ENCODE measurements at places on chromosomes 12 and 14. TPM values are rescaled to one million over a fixed set of nuclear protein-coding genes. Genes with fewer than 3 reads are reported as not detected.
A peak's percentile ranks its signal among the peaks of the same experiment; 100 is the strongest.

GRCh38 chr12:57611108-57611826 lies at the start of gene ARHGEF25:
ARHGEF25 (plus strand) TSS chr12:57611435; CDS start chr12:57611895, 460 bp downstream.
- H3K27me3 ChIP-seq = peaks cover 36% of the 10 kb centered on the region
- H3K27ac ChIP-seq = peak within 1 kb of the TSS; percentile 44
- peaks cover 6% of the 10 kb centered on the region for H3K36me3 ChIP-seq
- peak; percentile 89 for DNase-seq
- no peaks in the 10 kb centered on the region for H3K4me1 ChIP-seq
- peak within 1 kb of the TSS; percentile 78 for H3K4me3 ChIP-seq

Gene TBX5
- total RNA-seq = not detected

Gene P2RX4
- 21.3 TPM for total RNA-seq

- no peak for DNase-seq
- peaks cover 7% of the 10 kb centered on the region for H3K4me1 ChIP-seq
- no peak overlapping the region for H3K27ac ChIP-seq
- H3K4me3 ChIP-seq = no peak overlapping the region
- peaks cover 6% of the 10 kb centered on the region for H3K27me3 ChIP-seq
- no peaks in the 10 kb centered on the region for H3K36me3 ChIP-seq
Observed at GRCh38 chr12:80700327-80700726, 7.1 kb upstream of the MYF6 start.

DNA sequence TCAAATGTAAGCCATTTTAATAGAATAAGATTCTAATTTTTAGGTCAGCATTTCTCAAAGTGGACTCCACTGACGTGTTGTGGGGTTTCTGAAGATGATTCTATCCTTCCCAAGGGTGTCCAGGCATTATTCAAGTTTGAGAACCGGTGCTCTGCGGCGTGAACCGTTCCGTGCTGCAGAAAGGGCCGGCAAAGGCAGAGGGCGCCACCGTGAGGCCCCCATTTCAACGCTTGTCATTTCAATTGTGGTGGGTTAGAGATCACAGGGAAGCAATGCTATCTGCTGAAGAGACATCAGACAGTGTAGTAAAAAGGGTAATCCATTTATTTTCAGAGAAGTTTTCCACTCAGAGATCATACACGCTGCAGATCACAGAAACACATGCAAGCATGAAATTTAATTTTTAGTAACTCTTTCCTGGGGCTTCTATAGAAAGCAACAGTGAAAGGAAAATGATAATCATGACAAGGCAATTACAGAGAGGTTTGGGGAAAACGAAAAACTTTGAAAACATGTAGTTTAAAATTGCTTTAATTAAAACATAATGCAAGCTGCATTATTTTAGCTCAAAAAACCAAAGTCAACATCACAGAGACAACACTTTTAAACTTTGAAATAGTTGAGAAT lies 201.7 kb downstream of the EXOC5 start:
- no peak overlapping the region for H3K27ac ChIP-seq
- DNase-seq = peak; percentile 91
- no peaks in the 10 kb centered on the region for H3K36me3 ChIP-seq
- no peaks in the 10 kb centered on the region for H3K27me3 ChIP-seq
- peaks cover 17% of the 10 kb centered on the region for H3K4me1 ChIP-seq

DNA sequence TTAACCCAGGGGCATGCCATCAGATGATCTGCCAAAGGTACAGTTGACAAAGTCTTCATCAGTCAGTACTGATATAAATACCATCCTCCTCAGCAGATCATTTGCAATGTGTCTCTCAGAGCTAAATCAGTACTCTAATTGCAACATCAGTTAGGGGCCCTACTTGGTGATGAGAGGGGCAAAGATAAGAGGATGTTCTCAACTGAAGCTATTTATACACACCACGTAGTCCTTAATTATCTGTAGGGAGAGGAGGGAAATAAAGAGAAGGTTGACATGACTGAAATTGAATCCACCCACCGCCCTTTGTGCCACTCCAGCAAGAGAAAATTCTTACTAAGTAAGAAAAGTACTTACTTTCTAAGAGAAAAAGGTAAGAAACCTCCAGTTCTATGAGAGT lies 157.8 kb upstream of the NUDT4 start:
- no peak overlapping the region for H3K4me3 ChIP-seq
- peaks cover 6% of the 10 kb centered on the region for H3K4me1 ChIP-seq
- H3K36me3 ChIP-seq = no peaks in the 10 kb centered on the region

- peak; percentile 93 for DNase-seq
- H3K36me3 ChIP-seq = peaks cover 19% of the 10 kb centered on the region
- H3K27ac ChIP-seq = peak overlapping the region; percentile 87
Observed at GRCh38 chr14:103518422-103519042, 4.1 kb downstream of the CKB start.

Gene ATL1
- total RNA-seq = 0.97 TPM

Gene TMEM179
- total RNA-seq = 8.2 TPM

GRCh38 chr12:62116986-62117385 lies 143.2 kb upstream of the USP15 start:
- DNase-seq = no peak
- H3K4me3 ChIP-seq = no peak overlapping the region
- no peaks in the 10 kb centered on the region for H3K36me3 ChIP-seq
- no peak overlapping the region for H3K27ac ChIP-seq
- H3K4me1 ChIP-seq = peaks cover 3% of the 10 kb centered on the region

- no peaks in the 10 kb centered on the region for H3K27me3 ChIP-seq
- no peaks in the 10 kb centered on the region for H3K36me3 ChIP-seq
- H3K27ac ChIP-seq = no peak overlapping the region
- no peaks in the 10 kb centered on the region for H3K4me1 ChIP-seq
- no peak overlapping the region for H3K4me3 ChIP-seq
Observed at GRCh38 chr14:35504260-35504659, 29.7 kb upstream of the INSM2 start.

- H3K27me3 ChIP-seq = no peaks in the 10 kb centered on the region
- H3K4me1 ChIP-seq = peaks cover 20% of the 10 kb centered on the region
- H3K27ac ChIP-seq = no peak overlapping the region
Observed at GRCh38 chr12:31298922-31299321, 27.0 kb downstream of the SINHCAF start.

Gene PTGER2
- not detected for total RNA-seq

DNA sequence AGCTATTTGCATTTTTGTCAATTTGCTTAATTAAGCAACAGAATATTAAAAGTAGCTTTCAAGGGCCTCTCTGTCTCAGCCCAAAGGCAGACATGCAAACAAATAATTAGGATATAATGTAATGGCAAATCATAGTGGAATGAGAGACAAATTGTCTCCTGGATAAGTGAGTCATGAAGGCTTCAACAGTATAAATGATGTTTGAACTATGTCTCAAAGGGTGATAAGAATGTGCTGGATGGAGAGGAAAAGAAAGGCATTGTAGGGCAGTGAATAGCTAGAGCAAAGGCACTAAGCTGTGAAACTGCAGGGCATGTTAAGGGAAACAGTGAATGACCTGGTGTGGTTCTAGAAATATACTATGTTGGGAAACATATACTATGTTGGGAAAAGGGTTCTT lies 53.5 kb upstream of the PPP1R12A start:
- no peak for DNase-seq
- H3K36me3 ChIP-seq = no peaks in the 10 kb centered on the region

Gene SAMD15
- 5.7 TPM for total RNA-seq

Gene DEGS2
- total RNA-seq = 0.18 TPM

DNA sequence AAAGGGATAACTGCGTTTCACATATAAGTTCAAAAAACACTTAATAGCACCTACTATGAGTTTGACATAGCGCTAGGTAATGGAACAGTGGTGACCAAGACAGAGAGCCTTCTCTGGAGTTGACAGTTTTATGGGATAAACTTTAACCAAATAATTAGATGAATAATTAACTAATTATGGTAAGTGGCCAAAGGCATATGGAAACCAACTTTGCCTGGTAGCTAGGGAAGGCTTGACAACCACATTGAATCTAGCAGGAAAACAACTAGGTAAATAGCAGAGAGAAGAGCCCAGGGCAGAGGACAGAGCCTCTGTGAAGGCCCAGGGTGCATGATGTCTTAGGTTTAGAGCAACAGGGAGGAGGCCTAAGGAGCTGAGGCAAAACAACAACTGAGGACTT lies 52.1 kb downstream of the DUSP16 start:
- H3K27ac ChIP-seq = no peak overlapping the region
- peaks cover 14% of the 10 kb centered on the region for H3K36me3 ChIP-seq
- H3K4me1 ChIP-seq = peaks cover 7% of the 10 kb centered on the region
- H3K27me3 ChIP-seq = no peaks in the 10 kb centered on the region
- H3K4me3 ChIP-seq = no peak overlapping the region
- no peak for DNase-seq

DNA sequence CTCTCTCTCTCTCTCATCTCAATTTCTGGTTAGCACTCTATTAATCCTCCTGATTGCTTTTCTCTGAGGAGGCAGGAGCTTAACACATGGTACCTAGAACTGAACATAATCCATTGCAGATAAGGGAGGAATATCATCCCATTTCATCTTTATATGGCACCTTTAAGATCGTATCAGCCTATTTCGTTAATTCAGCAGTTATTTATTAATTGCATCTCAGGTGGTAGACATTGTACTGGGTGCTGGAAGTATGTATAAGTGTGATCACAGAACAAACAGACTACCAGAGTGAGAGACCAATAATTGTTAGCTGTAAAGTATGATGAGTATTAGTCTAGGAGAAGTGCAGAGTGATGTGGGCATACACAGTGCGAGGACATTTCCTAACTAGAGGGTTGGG lies 39.0 kb downstream of the AKAP6 start:
- H3K27ac ChIP-seq = no peak overlapping the region
- H3K27me3 ChIP-seq = no peaks in the 10 kb centered on the region
- H3K4me3 ChIP-seq = no peak overlapping the region
- no peaks in the 10 kb centered on the region for H3K36me3 ChIP-seq
- H3K4me1 ChIP-seq = no peaks in the 10 kb centered on the region

DNA sequence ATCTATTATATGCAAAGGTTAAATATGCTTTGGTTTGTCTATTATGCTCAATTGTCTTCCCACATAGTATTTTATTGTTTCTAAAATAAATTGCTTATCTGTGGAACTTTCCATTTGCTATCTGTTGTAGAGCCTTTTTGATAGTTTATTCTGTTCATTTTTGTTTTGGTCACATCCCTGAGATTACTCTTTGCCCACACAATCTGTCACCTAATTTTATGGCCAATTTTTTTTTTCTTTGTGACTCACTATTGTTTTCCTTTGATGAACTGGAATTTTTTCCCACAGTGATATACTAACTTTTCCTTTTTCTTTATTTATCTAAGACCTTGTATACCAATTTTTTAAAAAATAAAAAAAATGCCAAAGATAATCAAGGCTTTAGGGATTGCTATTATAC lies 61.1 kb downstream of the RASSF9 start:
- H3K4me3 ChIP-seq = no peak overlapping the region
- H3K27me3 ChIP-seq = no peaks in the 10 kb centered on the region
- DNase-seq = no peak

Gene SELPLG
- total RNA-seq = 0.14 TPM

GRCh38 chr12:65643595-65644386 lies 180.5 kb upstream of the HMGA2 start:
- no peak for DNase-seq
- H3K36me3 ChIP-seq = no peaks in the 10 kb centered on the region
- peaks cover 3% of the 10 kb centered on the region for H3K4me1 ChIP-seq
- H3K27me3 ChIP-seq = no peaks in the 10 kb centered on the region
- no peak overlapping the region for H3K4me3 ChIP-seq
- H3K27ac ChIP-seq = no peak overlapping the region

Gene CYP46A1
- 0.46 TPM for total RNA-seq

GRCh38 chr14:50230701-50231474 lies 490 bp downstream of the SOS2 start:
- H3K27ac ChIP-seq = peak overlapping the region; percentile 94
- H3K27me3 ChIP-seq = no peaks in the 10 kb centered on the region
- no peaks in the 10 kb centered on the region for H3K36me3 ChIP-seq
- H3K4me1 ChIP-seq = peaks cover 4% of the 10 kb centered on the region

Data from endodermal cell (in vitro differentiated cells).